CD4-positive, alpha-beta T cell (primary cell): ENCODE measurements at places on chromosomes 7 and 10. TPM values are rescaled to one million over a fixed set of nuclear protein-coding genes. Genes with fewer than 3 reads are reported as not detected.

IGF2BP3 gene
- not detected for total RNA-seq

ELN gene
- total RNA-seq: not detected

GARIN1A gene
- 0.73 TPM for total RNA-seq

C10orf105 gene
- 0.25 TPM for total RNA-seq

ZNF117 gene
- total RNA-seq: 1.9 TPM

GIMAP7 gene
- 50.7 TPM for total RNA-seq

SUN3 gene
- not detected for total RNA-seq

- no peaks in the 10 kb centered on the region for H3K36me3 ChIP-seq
- no peaks in the 10 kb centered on the region for H3K27me3 ChIP-seq
- DNase-seq: no peak
- no peak overlapping the region for H3K4me3 ChIP-seq
Measured at GRCh38 chr7:42068554-42069280, 168.3 kb downstream of the GLI3 start.

DNA sequence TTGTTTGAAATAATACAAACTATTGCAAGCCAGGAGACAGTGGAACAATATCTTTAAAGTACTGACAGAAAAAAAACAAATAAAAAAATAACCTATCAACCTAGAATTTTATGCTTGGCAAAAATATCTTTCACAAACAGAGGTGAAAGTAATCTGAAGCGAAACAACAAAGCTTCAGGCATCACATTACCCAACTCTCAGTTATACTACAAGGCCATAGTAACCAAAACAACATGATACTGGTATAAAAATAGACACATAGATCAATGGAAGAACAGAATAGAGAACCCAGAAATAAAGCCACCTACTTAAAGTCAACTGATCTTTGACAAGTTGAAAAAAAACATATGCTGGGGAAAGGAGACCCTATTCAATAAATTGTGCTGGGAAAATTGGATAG lies 26.5 kb upstream of the HECW1 start:
- no peak for DNase-seq
- H3K36me3 ChIP-seq: no peaks in the 10 kb centered on the region
- H3K27me3 ChIP-seq: peaks cover 10% of the 10 kb centered on the region
- H3K27ac ChIP-seq: no peak overlapping the region
- H3K4me1 ChIP-seq: no peaks in the 10 kb centered on the region
- no peak overlapping the region for H3K4me3 ChIP-seq

DNA sequence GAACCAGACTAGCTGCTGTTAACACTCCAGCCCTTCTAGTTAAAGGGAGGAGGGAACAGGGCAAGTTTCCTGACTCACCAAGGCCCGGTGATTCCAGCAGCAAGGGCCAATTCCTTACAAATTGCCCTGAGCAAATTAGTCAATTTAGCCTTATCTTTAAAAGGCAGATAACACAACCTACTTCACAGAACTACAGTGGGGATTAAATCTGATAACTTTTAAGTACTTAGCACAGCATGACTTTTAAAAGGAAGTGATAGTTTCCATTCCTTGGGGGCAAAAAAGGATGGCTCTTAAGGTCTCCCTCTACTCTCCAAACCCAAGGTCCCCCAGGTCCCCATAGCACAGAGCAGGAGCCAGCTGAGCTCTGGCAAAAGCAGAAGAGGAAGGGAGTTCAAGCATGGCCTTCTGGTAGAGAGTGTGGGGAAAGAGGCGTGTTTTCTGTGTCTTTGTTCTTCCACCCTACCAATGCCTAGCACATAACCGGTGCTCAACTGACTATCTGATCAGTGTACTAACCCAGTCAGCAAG lies 4.0 kb downstream of the CDCA7L start:
- H3K27me3 ChIP-seq: no peaks in the 10 kb centered on the region
- no peaks in the 10 kb centered on the region for H3K36me3 ChIP-seq
- peaks cover 24% of the 10 kb centered on the region for H3K4me1 ChIP-seq
- H3K4me3 ChIP-seq: no peak overlapping the region
- no peak for DNase-seq

GRCh38 chr10:20970708-20971107 lies 73.6 kb upstream of the NEBL start:
- no peaks in the 10 kb centered on the region for H3K4me1 ChIP-seq
- DNase-seq: no peak
- H3K4me3 ChIP-seq: no peak overlapping the region
- H3K27me3 ChIP-seq: no peaks in the 10 kb centered on the region
- no peaks in the 10 kb centered on the region for H3K36me3 ChIP-seq

GRCh38 chr7:157430721-157431120 lies 93.9 kb downstream of the DNAJB6 start:
- no peaks in the 10 kb centered on the region for H3K27me3 ChIP-seq
- H3K27ac ChIP-seq: no peak overlapping the region
- H3K4me1 ChIP-seq: peaks cover 11% of the 10 kb centered on the region
- H3K36me3 ChIP-seq: no peaks in the 10 kb centered on the region
- no peak for DNase-seq

GRCh38 chr10:12667052-12667451 lies 317.7 kb downstream of the CAMK1D start:
- peaks cover 4% of the 10 kb centered on the region for H3K36me3 ChIP-seq
- no peaks in the 10 kb centered on the region for H3K27me3 ChIP-seq
- H3K27ac ChIP-seq: no peak overlapping the region
